ENCODE measurements at places on chromosomes 4 and X.

GRCh38 chr4:4323705-4324534 is 33.9 kb downstream of the ZBTB49 start:
- no peak for DNase-seq

DNA sequence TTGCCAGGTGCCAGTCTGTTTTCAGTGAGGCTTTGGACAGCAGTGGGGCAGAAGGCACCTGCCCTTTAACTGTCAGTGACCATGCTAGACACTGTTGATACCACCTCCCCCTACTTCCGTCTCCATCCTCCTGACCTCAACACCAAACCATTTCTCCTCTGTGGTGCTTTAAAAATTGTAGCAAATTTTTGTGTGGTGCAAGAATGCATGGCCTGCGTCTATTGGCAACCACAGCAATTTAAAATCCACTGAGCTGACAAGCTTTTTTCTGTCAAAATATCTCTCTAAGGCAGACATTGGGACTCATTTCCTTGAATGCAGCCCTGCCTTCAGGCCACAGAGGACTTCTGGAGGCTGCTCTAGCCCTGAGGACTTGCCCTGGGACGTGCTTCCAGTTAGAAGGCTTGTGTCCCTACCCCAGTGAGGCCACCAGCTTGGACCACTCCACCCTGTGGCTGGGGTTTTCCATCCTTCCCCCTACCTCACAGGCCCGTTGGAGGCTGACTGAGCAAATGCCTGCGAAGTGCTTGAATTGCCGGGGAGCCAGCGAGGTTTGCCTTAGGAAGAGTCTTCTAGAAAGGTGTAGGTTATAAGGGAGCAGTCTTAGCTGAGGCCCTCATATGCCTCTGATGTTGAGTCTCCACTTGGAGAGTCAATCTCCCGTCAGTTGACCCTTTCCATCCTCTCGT is 6.9 kb downstream of the PRRG3 start:
- DNase-seq: no peak

GRCh38 chr4:27684610-27685011 is 824.0 kb downstream of the STIM2 start:
- no peak for DNase-seq

DNA sequence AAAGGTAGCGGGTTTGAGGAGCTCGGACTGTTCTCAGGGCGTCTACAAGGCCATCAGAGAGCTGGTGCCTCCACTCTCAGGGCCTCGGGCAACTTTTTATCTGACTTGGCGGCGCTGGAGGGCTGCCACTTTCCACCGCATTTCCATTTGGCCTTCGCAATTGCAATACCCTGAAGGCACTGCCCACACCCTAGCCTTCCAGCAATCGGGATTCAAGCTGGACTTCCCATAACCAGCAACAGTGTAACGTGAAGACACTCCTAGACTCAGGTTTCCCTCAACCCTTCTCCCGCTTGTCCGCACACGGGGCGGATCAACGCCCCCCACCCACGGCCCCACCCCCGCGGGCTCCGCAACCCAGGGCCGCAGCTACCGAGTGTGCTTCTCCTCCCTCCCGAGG is 50.2 kb upstream of the BCOR start:
- no peak for DNase-seq

GRCh38 chr4:56183344-56183959 is 203.8 kb downstream of the AASDH start:
- DNase-seq: no peak

- DNase-seq: no peak
These were observed 153.7 kb upstream of the FGF13 start for GRCh38 chrX:138865093-138865649.

GRCh38 chrX:17736478-17736855 is 826 bp upstream of the SCML1 start:
- no peak for DNase-seq

GRCh38 chr4:1049591-1049905 is 38.1 kb downstream of the FGFRL1 start:
- DNase-seq: no peak

DNA sequence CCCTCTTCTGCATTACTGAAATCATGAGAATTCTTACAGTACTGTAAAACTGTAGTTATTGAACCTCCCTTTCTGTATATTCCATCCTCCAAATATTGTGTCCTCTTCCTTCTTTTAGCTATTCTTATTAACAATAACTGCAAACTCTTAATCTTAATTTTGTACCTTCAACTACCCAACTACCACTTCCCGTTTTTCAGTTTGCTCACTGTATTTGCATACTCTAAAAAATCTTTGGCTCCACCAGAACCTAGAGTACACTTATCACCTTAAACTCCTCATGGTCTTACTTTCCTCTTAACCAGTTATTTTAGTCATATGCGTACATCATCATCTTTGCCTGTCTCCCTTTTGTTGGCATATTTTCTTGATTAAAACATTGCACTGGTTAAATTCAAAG is 543.7 kb downstream of the ARAP2 start:
- no peak for DNase-seq

- no peak for DNase-seq
These were observed 55.5 kb downstream of the PJA1 start for GRCh38 chrX:69109706-69110105.

DNA sequence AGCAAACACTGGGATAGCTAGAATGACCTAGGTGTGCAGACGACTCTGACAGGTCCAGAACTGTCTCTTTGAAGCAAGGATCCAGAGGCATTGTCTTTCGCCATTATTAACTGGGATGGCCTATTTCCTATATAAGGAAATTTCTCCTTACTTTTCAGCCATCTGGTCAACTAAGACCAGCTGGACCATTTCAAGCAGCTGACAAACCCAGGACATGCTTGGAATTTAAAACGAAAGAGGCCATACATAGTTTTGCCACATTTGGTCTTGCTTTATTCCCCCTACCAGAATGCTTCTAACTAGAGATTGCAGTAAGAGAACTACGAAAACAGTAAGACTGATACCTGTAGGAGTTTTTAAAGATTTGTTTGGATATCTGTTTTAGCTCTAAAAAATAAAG is 87.0 kb downstream of the GLRA2 start:
- DNase-seq: no peak

- DNase-seq: no peak
These were observed 16.5 kb downstream of the DHRSX start for GRCh38 chrX:2484256-2484655.

- no peak for DNase-seq
These were observed 3.0 kb downstream of the RAB9A start for GRCh38 chrX:13691841-13692371.

DNA sequence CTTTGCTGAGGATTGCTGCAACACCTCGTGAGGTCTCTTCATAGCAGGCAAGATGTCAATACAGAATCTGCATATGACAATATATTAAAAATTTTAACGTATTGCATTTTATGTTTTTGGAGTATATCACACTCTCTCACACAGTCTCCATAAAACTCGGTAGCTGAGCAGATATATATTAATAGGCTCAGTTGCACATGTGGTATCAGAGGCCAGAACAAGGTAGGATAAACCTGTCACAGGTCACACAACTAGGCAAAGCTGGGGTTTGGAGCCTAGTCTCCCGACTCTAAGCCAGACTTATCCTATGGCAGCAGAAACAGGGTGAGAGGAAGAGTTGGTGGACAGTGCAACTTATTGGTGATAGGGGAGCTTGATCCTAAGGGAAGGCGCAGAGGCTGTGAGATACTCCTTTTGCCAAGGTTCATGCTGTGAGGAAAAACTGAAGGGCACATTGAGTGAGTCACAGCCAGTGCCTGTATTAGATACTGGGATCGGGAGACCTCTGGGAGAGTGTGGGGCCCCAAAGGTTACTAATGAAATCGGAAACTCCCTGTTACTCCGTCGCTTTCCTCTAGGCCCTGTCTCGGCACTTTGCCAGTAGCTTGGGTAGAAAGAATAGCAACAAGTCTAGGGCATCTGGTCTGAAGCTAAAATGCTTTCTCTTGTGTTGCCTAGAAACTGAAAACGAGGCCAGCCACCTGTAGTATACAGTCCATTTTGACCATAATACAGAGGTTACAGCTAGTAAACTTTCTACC is 195.7 kb downstream of the ARHGAP10 start:
- DNase-seq: no peak

DNA sequence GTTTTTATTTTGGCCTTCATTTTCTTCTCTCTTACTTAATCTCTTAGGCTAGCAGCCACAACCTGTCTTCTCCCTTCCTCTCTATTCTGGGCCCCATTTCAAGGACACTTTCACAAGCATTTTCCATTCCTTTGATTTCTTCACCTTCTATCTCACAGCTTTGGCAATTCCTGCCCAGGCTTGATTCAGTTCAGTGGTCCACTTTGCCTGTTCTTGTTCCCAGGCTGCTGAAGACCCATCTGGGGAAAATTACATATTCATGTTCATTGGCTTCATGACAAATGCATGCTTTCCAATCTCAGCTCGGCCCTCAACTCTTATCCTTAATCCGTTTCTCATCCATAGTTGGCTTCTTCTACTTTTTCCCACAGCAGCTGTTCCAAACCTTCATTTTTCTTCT is 38.7 kb upstream of the LPAR4 start:
- DNase-seq: no peak

DNA sequence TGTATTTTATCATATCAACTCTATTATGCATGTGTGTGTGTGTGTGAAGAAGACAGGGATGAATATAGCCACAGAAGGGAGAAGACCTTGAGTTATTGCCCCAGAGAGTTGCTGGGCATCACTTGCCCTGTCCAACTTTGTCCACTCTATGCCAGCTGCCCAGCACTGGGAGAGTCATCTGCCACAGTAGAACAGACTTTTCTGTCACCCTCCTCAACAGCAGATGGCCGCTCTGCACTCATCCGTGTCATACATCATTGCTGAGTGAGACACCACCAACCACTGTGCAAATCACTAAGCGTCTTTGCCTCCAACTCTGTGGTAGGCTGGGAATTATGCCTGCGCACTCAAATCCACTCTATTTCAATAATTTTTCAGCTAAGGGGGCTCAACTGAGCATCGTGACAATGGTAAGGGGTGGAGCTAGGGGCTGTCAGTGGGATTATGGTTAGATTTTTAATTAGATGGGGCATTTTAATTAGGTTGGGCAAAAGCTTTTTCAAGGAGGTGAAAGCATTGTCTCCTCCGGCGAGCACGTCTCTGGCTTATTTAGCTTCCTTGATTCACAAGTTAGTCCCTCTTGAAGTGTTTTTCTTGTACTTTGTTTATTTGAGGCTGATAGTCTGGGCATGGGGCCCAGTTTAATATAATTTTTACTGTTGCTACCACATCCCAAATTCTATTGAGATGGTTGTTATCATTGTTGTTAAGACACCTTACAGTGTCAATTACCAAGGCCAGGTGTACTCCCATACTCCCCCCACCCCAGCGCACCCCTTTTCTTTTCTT is 100.1 kb upstream of the KLF3 start:
- peak; percentile 16 for DNase-seq
